Activated CD4-positive, CD25-positive, alpha-beta regulatory T cell (primary cell): ENCODE measurements at places on chromosomes 3 and 15.

DNA sequence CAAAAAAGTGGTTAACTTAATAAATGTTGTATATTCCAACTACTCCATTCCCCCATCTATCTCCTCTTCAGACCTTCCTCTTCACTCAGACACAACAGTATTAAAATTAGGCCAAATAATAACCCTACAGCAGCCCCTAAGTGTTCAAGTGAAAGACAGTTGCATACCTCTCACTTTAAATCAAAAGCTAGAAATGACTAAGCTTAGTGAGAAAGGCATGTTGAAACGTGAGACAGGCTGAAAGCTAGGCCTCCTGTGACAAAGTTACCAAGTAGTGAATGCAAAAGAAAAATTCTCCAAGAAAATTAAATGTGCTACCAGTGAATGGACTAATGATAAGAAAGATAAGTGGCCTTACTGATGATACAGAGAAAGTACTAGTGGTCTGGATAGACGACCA is 71.7 kb downstream of the ANKRD28 start:
- DNase-seq, result no peak

- no peak for DNase-seq
These were observed 858 bp downstream of the NTRK3 start for GRCh38 chr15:88255484-88256278.

- DNase-seq, result no peak
These were observed 45.1 kb downstream of the COL8A1 start for GRCh38 chr3:99683465-99683864.

- no peak for DNase-seq
These were observed 35.8 kb upstream of the TNFSF10 start for GRCh38 chr3:172559020-172559419.

DNA sequence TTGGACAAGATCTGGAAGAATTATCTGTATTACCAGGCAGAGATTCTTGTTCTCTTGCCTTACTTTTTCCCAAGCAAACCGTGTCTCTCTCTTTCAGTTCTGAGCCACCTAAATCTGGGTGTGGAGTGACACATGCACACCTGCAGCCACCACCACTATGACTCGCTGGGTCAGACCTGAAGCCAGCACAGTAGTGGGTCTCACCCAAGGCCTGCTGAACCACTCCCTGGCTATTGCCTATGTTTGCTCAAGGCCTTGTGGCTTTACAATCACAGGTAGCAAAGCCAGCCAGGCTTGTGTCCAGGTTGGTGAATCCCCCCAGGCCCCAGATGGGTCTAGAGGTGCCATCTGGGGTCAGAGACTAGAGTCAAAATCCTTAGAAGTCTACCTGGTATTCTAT is 28.7 kb upstream of the COPB2 start:
- DNase-seq, result no peak

GRCh38 chr3:25252291-25252690 is 175.8 kb upstream of the RARB start:
- no peak for DNase-seq

- no peak for DNase-seq
These were observed 3.4 kb downstream of the CORO2B start for GRCh38 chr15:68582236-68582635.

GRCh38 chr3:193662757-193663322 is 69.8 kb downstream of the OPA1 start:
- no peak for DNase-seq

- DNase-seq, result no peak
These were observed 3.9 kb downstream of the OXTR start for GRCh38 chr3:8765528-8765927.

GRCh38 chr3:3065876-3066275 is 44.3 kb downstream of the IL5RA start:
- DNase-seq, result no peak

- DNase-seq, result no peak
These were observed 29.7 kb downstream of the EFCAB12 start for GRCh38 chr3:129398803-129399144.
